ENCODE measurements at places on chromosomes 12 and 14.
A peak's percentile ranks its signal among the peaks of the same experiment; 100 is the strongest.

- DNase-seq: peak; percentile 66
These were observed 17.5 kb downstream of the MARK3 start for GRCh38 chr14:103402695-103403094.

GRCh38 chr14:106530423-106531107 is 1004.2 kb downstream of the TMEM121 start:
- DNase-seq: no peak

DNA sequence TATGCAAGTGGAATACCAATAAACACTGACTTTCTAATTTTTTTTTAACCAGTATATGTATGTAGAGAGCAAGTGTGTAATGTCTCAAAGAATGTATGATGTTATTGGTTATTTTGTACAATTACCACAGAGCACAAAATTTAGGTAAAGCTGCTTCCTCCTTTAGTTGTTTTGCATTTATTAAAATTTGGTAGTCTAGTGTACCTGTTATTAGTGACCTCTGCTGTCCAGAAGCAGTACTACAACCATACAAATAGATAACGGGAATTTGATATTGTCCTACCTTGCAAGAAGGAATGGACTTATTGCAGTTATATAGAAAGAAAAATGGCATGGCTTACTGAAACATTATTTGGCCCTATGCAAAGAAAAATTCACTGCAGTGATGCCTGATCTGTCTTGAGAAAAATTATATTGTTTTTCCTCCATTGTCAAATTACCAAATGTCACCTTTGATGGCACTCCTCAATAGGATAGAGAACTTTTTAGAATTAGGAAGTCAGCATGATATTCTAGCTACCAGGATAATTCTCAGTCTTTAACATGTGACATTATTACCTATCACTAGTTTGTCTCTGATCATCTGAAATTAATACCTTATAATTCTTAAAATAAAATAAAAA is 153.9 kb upstream of the RMST start:
- peak; percentile 42 for DNase-seq

DNA sequence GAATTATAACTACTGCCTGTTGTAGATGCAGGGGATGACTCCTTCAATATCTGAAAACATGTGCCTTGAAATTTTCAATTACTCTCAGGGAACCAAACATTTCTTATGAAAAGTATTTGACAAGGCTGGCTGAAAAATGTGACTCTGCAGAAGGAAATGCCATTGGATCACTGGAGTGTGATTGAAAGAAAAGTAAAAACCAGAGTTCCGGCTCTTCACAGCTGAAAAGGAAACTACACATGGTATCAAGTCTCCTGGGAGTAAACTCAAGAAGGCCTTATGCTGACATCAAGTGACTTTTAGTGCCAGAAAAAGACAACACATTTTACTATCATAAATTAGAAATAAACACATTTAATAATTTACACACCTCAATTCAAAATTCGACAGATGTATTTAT is 693.0 kb downstream of the LRFN5 start:
- no peak for DNase-seq

DNA sequence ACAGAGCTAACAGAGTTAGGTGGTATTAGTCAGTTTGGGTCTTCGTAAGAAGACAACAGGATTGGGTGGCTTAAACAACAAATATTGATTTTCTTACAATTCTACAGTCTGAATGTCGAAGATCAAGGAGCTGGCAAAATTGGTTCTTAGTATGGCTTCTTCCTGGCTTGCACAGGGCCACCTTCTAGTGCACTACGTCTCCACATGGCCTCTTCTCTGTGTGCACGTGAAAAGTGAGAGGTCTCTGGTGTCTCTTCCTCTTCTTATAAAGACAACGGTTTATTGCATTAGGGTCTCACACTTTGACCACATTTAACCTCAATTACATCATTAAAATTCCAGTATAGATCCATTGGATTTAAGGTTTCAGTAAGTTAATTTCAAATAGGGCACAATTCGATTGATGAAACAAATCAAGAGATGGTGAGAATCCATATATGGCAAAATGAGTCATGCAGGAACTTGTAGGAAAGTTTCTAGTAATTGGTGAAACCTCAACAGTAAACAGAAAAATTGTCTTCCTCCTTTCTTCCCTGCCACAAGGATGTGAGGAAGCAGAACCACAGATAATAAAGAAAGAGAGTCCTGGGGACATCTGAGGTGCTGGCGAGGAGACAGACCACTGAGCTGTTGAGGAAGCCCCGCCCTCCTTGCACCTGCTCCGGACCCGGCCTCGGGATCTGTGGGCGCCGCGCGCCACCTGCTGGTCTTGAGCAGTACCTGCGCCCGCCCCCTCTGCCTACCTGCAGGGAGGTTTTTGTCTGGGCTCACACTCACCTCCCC is 846.7 kb downstream of the TMEM121 start:
- DNase-seq: no peak

GRCh38 chr14:72126561-72126960 is 194.3 kb downstream of the RGS6 start:
- no peak for DNase-seq

- peak; percentile 7 for DNase-seq
These were observed 60.0 kb downstream of the NOC4L start for GRCh38 chr12:132204063-132204792.

DNA sequence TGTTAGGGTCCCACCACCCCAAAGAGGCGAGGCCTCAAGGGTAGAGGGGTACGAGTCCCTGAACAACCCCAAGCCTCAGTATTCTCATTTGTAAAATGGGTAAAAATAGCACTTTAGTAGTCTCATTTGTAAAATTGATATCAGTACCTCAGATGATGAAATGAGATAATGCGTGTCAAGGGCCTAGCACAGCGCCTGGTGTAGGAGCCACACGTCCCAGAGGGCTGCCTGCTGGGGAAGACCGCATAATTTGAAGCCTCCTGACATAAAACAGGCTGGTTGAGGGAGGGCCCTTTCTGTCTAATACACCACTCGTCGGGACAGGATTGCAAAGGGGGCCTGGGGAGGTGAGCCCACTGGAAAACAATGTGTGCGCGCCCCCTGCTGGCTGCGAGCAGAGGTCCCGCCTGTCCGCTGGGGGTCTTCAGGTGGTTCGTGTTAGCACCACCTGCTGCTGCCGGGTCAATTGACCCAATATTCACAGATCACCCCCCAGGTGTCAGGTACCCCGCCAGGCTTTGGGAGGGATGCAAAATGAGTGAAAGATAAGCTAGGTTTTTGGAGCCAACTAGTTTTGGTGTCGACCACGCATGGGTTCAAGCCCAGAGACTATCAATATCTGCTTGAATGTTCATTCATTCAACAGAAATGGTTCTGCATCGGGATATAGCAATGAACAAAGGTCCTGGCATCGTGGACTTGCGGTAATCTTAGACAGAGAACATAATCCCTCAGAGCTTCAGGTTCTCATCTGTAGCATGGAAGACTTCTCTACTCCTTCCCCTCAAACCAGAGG is 24.7 kb upstream of the IRF2BPL start:
- DNase-seq: peak; percentile 58

GRCh38 chr12:45257185-45257930 is 41.5 kb downstream of the ANO6 start:
- DNase-seq: no peak

DNA sequence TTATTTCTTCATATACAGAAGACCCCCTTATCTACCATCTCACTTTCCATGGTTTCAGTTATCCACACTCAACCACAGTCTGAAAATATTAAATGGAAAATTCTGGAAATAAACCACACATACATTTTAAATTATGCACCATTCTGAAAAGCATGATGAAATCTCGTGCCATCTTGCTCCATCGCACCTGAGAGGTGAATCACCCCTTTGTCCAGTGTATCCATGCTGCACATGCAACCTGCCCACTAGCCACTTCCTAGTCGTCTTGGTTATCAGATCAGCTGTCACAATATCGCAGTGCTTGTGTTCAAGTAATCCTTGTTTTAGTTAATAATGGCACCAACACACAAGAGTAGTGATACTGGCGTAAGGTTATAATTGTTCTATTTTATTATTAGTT is 145.7 kb downstream of the C12orf42 start:
- DNase-seq: no peak

DNA sequence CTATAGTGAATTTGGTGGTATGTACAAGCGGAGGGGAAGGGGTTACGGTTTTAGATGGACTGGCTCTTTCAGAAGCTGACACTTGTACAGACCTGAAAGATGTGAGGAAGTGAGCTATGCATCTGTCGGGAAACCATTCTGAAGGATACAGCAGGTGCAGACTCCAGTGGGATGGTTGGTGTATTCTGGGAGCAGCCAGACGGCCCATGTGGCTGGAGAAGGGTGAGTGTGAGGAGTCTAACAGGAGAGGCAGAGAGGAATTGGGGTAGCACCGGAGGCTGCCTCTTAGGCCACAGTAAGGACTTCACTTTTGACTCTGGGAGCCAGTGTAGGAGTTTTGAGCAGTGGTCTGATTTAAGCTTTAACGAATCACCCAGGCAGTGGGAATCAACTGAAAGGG is 90.7 kb downstream of the APAF1 start:
- DNase-seq: no peak

- no peak for DNase-seq
These were observed 10.7 kb upstream of the KRT80 start for GRCh38 chr12:52202361-52203078.

GRCh38 chr12:32229971-32230612 is 123.4 kb downstream of the BICD1 start:
- no peak for DNase-seq

- peak; percentile 58 for DNase-seq
These were observed 8.5 kb downstream of the SLC38A1 start for GRCh38 chr12:46260124-46260912.

DNA sequence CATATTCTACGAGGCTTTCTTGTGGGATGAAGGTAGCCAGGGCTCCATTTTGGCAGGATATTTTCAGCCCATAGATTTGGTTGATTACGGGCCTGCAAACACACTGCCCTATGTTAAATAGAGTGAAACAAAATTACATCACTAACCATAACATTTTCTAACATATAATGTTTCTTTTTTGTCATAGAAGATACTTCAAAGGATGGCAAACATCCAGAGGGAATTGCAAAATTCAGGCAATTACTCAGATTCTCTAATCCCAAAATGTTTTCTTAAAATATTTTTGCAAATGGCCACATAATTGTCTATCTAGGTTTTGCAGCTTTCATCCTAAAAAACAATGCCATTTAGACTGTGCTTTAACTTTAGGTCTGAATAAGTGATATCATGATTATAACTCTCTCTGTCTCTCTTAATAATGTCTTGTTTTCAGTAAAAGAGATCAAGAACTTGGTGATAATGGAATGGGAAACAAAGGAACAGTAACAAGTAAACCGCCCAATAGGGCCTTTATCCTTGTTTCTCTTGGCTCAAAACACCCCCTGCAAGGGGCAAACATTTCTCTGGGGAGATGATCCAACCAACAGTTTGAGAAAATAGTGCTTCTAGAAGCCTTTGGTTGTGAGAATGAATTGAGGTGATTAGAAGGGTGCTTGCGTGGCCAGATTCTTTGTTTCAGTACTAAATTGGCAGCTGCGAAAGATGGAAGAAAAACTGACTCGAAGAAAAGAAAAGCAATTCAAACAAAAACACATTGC is 54.4 kb upstream of the BTG1 start:
- DNase-seq: no peak

GRCh38 chr12:6367065-6367968 is 8.0 kb downstream of the SCNN1A start:
- no peak for DNase-seq

- DNase-seq: no peak
These were observed 147.5 kb upstream of the LHX5 start for GRCh38 chr12:113619202-113619601.

- peak; percentile 23 for DNase-seq
These were observed 119.1 kb downstream of the DENND5B start for GRCh38 chr12:31471823-31472222.

DNA sequence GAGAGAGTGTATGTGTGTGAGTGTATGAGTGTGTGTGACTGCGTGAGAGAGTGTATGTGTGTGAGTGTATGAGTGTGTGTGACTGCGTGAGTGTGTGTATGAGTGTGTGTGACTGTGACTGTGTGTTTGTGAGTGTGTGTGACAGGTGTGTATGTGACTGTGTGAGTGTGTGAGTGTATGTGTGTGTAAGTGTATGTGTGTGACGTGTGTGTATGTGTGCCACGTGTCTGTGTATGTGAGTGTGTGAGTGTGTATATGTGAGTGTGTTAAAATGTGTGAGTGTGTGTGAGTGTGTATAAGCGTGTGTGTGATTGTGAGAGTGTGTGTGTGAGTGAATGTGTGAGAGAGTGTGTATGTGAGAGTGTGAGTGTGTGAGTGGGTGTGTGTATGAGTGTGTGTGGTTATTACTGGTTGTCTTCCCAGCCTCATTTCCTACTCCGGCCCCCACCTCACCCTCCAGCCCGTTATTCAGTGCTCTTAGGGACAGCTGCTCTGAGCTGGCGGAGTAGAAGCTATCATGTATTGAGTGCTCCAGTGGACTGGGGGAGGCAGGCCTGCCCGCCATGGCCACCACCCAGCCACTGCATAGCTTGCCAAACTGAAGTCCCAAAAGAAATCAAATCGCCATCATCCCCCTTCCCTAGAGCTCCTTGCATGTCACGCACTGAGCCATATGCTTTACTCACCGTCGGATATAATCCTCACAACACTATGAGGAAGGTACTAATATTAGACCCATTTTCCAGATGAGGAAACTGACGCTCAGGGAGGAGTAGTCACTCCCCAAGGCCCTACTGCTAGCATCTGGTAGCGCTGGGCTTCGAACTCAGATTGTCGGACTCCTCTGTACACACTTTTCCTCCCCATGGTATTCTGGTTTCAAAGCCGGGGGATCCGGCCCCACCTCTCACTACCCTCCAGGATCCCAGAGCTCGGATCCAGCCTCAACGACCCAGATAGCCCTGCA is 10.3 kb upstream of the MYL2 start:
- no peak for DNase-seq

DNA sequence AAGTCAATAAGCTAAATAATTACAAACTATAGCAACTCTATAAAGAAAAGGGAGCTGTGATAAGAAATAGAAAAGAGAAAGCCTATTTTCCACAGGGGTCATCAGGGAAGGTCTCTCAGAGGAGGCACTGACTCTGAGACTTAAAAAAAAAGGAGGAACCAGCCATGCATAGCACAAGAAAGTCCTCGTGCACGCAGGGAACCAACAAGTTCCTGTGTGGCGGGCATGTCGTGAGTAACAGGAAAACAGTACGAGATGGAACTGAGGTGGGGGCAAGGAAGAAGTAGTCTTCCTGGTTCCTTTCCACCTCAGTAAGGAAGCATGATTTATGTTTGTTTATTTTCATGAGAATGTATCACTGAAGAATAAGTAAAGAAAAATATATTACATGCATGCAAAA is 367.0 kb upstream of the TMEM132C start:
- no peak for DNase-seq

- DNase-seq: no peak
These were observed 248.8 kb upstream of the TBX3 start for GRCh38 chr12:114932806-114933205.

- no peak for DNase-seq
These were observed 133.8 kb downstream of the SAMD4A start for GRCh38 chr14:54700717-54701116.

GRCh38 chr14:95891742-95892141 is 15.1 kb downstream of the TUNAR start:
- peak; percentile 86 for DNase-seq

DNA sequence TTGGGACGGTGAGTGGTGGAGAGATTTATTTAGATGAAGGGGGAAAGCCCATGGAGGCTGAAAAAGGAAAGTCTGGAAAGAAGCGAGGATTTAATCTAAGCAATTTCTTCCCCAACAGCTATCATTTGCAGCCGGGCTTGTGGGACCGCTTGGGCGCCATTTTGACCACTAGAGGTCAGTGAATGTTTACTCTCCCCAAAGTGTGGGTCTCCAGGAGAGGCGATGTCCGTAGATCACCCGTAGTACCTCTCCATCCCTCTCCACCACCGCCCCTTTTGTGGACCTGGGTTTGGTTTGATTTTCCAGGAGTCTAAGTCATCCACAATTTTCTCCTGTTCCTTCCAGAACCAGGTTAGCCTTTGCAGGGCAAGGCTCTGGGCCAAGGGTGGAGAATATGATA is 91.2 kb upstream of the PARP11 start:
- no peak for DNase-seq
